Occipital lobe (tissue), 3 donors: ENCODE measurements at places on chromosomes 7 and 10. TPM values are rescaled to one million over a fixed set of nuclear protein-coding genes. Genes with fewer than 3 reads are reported as not detected.

PIK3CG gene
- total RNA-seq: 3.3 TPM

DNA sequence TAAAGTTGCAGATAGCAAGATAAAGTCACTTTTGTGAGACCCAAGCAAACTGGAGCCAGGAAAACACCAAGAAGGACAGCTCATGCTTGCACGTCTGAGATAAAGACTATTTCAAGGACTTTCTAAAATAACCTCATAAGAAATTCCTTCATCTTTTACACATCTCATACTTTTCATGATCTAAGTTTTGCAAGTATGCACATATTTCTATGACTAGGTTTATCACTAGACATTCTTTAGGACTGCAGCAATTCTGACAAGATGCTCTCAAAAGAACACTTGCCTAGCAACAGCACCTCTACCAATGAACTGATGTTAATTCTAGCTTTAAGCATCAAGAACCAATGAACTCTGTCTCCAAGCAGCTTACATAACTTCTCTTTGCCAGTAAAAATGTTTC, 457.6 kb downstream of the SEMA3D start:
- no peak for DNase-seq

- no peak for DNase-seq
These were observed 873.4 kb upstream of the MBL2 start for GRCh38 chr10:53645951-53646350.

DNA sequence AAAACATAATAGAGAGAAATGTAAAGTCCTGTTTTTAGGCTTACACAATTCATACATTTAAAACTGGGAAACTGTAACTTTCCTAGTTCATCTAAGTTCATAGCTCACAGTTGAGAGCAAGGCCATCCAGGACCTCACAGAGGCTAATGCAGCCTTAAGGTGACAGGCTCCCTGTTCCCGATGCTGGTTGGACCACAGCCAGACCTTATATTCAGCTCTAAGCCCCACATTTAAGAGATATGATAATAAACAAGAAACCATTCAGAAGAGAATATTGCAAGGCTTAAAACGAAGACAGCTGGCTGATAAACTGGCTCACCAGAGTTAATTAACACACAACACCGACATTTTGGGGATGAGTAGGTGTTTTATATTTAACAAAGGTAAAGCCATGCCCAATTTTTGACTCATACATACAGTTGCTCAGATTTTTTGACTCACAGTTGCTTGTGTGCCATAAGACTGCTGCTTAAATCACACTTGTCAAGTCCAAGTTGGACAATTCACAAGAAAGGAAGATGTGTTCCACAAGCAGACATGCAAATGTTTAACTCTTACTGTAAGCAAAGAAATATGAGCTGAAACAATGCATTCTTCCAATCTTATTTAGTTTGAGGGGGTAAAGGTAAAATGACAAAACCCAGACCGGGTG, 41.1 kb upstream of the TMEM213 start:
- no peak for DNase-seq
